ENCODE measurements at places on chromosomes 6 and 20. TPM values are rescaled to one million over a fixed set of nuclear protein-coding genes. Genes with fewer than 3 reads are reported as not detected.

HSPA1L gene
- polyA plus RNA-seq: 0.69 TPM

TFAP2A gene
- 0.02 TPM for polyA plus RNA-seq

GRM1 gene
- polyA plus RNA-seq: 0.05 TPM

ARMH2 gene
- polyA plus RNA-seq: not detected

ABHD16B gene
- polyA plus RNA-seq: not detected

FAM217A gene
- polyA plus RNA-seq: not detected

GJA10 gene
- not detected for polyA plus RNA-seq

GRCh38 chr6:113994934-113995342, 24.0 kb upstream of the HDAC2 start:
- peak; percentile 44 for DNase-seq

DNA sequence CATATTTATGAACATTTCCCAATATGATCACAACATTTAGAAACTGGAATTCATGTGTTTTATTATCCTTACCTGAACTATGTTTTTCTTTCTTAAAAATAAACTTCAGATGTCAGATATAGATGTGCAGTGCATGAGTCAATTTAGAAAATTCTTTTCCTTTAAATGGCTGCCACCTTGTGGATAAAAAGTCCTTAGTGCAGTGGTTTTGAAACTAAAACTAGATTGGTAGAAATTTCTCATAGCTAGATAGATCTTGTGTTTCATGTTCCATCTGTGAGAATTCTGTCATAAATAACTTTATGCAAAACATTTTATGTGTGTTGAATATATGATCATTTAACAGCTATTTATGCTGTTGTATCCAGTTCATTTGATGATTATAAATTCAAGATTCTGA, 134.9 kb downstream of the KLHL32 start:
- peak; percentile 57 for DNase-seq

DNA sequence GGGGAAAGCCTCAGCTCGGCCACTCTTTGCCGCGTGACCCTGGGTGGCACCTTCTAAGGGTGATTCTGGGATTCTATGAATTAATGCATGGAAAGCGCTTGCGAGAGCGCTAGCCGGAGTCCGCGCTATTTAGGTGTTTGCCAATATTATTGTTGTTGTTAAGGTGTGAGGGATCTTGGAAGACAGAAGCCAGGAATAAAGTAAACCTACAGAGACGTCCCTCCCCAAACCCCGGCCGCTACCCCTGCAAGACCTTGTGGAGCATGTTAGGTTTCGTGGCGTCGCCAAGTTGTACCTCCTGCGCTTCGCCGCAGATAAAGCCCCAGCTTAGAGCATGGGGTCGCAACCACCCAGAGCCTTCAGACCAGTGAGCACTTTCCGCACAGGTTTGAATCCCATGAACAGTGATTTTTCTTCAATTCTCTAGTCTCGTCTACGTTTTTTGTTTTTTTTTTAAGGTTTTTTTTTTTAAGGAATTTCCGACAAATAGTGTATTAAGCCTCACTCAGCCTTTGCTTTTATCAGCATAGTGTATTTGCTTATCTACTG, 16.9 kb upstream of the ZSCAN9 start:
- no peak for DNase-seq

GRCh38 chr6:33192671-33193602, 670 bp upstream of the COL11A2 start:
- peak; percentile 75 for DNase-seq

DNA sequence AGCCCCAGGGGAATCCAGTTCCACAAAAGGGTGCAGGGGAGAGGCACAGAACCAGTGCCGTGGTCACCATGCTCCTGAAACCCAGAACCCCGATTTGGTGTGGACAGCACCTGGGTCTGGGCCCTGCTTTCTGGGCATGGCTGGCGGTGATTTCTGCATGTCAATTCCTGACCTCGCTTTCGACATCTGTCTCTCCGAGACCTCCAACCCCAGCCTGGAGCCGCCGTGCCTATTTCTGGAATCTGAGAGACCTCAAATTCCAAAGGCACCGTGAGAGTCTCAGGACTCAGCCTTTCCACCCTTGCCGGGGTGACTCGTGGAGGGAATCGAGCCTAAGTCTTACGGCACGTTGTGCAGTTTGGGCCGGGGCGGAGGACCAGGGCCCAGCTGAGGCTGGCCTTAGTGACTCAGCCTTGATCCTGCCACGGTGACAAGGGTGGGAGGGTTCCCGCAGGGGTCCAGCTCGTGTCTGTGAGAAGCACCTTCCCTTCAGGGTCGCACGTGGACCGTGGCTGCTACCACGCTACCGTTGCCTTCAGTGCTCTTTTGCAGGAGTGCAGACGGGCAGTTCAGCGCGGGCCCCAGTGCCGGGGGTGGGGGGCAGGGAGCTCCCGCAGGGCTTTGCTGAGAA, 133.7 kb downstream of the PXDC1 start:
- no peak for DNase-seq

DNA sequence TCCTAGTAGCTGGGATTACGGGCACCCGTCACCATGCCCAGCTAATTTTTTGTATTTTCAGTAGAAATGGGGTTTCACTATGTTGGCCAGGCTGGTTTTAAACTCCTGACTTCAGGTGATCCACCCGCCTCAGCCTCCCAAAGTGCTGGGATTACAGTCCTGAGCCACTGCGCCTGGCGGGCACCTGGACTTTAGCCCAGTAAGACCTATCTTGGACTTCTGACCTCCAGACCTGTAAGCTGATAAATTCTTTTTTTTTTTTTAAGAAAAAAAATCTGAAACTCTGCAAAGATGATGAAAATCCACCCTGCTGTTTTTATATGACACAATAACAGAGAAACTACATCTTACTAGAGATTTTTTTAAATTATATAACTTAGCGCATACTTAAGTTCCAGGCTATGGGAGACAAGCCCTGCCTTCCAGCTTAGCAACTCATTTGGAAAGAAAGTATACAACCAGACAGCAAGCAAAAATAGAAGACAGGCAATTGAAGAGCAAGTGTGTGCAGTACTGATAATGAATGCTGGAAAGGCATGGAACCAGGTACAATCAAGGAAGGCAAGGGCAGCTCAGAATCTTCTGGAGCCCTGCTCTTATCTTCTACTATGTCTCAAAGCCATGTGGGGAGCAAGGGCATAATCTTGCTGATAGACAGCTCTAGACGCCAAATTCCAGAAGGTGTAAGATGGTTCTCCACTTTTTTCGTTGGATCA, 104.2 kb downstream of the CD83 start:
- DNase-seq: no peak

GRCh38 chr6:2165286-2165685, 80.1 kb downstream of the GMDS start:
- DNase-seq: no peak

GRCh38 chr20:18436847-18437246, 30.0 kb downstream of the DZANK1 start:
- no peak for DNase-seq

DNA sequence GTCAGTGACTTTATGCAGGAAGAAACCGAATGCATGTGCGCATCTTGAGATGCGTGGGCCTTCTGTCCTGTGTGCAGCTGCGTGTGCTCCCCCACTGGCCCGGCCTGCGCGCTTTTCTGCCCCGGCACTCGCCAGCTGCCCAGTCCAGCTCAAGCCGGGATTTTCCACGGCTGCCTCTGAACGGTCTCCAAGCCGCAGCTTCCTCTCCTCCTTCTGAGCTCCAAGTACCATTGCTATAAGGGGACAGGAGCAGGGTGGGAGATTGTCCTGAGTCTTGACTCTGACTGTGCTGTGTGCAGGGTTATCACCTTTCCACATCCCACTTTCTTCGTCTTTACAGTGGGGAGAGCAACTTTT, 302.8 kb downstream of the THBS2 start:
- no peak for DNase-seq

DNA sequence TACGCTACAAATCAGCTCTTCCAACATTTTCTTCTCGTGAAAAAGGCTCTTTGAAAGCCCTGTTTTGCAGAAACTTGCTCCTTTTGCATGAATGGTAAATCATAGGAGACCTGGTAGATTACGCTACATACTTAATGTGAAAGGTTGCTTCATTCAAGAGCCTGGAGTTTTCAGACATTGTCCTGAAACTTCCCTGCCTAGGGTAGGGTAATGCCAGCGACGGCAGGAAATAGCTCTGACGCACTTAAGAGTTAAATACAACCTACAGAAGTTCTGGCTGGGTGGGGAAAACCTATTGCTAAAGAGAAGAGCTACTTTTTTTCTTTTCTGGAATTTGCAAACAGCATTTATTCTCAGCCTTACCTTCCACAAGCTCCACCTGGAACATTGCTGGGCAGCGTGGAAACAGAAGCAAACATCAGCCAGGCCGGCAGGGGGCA, 144.5 kb downstream of the LPA start:
- no peak for DNase-seq

GRCh38 chr6:31559958-31560696, 12.0 kb upstream of the LTA start:
- DNase-seq: no peak

GRCh38 chr6:108719477-108719876, 128.7 kb upstream of the ARMC2 start:
- no peak for DNase-seq

- no peak for DNase-seq
Measured at GRCh38 chr6:1029141-1029540, 282.8 kb upstream of the FOXQ1 start.

DNA sequence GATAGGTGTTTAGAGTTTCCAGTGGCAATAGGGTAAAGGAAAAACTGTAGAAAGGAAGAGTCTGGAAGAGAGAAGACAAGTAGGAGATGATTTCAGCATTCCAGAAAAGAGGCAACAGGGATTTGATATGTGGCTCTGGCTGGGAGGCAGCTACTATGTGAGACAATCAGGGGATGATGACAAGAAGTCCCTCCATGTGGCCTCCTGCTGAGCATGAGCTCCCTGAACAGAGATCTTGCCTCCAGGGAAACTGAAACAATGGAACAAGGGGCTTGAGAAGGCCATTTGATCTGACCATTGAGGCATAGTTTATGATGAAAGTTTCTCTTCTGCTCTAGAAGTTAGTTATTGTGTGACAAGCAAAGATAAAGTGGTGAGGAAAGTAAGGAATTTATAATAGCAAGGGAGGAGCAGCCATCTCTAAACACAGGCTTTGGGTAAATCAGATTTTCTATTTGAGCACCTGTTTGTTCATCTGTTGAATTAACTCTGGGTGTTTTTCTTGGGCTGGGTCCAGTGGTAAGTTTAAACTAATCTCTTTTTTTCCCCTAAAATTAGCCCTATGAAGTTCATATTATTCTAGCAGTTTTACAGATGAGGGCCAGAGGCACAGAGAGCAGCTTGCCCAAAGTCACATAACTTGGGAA, 3.0 kb upstream of the GPX5 start:
- no peak for DNase-seq

- peak; percentile 70 for DNase-seq
Measured at GRCh38 chr6:2857580-2858337, 16.1 kb upstream of the SERPINB1 start.

DNA sequence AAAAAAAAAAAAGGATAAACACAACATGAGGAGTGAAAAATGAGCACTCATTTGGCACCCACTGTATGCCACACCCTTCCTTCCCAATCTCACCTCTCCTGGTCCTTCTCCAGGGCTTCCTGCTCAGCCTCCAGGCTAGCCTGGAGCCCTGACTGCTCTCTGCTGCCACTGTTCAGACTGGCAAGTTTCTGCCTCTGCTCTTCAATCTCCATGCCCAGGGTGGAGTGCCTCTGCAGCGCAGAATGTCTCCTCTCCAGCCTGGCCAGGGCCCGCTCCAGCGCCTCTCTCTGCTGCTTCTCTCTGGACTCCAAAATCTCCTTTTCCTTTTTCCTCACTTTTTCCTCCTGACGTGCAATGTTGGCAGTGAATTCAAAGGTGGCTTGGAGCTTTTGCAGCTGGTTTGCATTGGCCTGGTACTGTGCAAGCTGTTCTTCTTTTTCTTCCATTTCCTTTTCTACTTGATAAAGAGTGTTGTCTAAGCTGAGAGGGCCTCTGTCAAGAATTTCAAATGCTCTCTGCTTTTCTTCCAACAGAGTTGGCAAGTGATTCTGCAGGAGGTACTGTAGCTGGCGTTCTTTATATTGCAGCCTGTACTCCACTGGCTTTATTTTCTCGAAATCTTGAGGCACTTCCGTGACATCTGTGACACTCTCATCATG, 194.4 kb downstream of the KIF16B start:
- DNase-seq: no peak

GRCh38 chr6:170066679-170067078, 224.2 kb downstream of the DLL1 start:
- no peak for DNase-seq

- no peak for DNase-seq
Measured at GRCh38 chr20:44941120-44941691, 19.0 kb downstream of the TOMM34 start.

Measured in SK-N-SH (cell line).